ENCODE measurements at places on chromosomes 5 and 9. TPM values are rescaled to one million over a fixed set of nuclear protein-coding genes. Genes with fewer than 3 reads are reported as not detected.

DNA sequence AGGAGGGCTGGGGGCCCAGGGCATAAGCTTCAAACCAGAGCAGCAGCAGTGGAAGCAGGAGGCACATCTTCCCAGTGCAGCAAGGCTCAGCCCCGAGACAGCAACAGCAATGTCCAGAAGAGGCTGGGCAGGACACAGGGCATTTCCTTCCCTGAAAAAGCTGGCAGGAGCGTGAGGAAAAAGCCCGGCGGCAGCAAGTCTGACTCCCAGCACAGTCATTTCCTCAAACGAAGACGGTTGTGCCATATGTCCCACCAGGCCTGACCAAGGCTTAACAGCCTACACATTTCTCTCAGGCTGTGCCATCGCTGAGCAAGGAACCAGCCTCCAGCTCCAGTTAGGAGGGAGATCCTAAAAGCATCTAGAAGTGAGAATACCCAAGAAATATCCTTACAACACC is 74.5 kb downstream of the APTX start:
- H3K27ac ChIP-seq: no peak overlapping the region
- no peaks in the 10 kb centered on the region for H3K27me3 ChIP-seq
- H3K4me1 ChIP-seq: no peaks in the 10 kb centered on the region
- H3K36me3 ChIP-seq: no peaks in the 10 kb centered on the region

DNA sequence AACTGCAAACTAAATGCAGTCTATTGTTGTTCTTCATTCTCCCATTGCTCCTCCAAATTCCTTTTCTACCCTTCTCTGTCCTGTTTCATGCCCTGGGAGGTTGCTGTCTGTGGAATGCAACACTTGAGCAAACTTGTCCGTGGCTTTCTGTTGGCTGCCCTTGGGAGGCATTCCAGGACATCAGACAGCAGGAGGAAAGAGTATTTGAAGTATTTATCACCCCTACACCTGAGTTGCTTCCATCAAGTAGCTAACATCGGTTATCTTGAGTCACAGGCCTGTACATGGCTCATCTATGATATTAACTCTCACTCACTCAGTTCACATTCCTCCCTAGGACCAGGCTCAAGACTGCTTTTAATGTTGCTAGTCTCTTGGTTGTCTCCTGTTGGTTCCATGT is 803.4 kb upstream of the CDH6 start:
- no peak overlapping the region for H3K4me3 ChIP-seq
- H3K27ac ChIP-seq: no peak overlapping the region
- H3K27me3 ChIP-seq: no peaks in the 10 kb centered on the region
- H3K4me1 ChIP-seq: no peaks in the 10 kb centered on the region

GRCh38 chr5:67156976-67157583 is 39.5 kb downstream of the CD180 start:
- H3K4me3 ChIP-seq: no peak overlapping the region
- H3K27me3 ChIP-seq: no peaks in the 10 kb centered on the region
- H3K4me1 ChIP-seq: peaks cover 30% of the 10 kb centered on the region
- H3K27ac ChIP-seq: peak overlapping the region; percentile 12

DNA sequence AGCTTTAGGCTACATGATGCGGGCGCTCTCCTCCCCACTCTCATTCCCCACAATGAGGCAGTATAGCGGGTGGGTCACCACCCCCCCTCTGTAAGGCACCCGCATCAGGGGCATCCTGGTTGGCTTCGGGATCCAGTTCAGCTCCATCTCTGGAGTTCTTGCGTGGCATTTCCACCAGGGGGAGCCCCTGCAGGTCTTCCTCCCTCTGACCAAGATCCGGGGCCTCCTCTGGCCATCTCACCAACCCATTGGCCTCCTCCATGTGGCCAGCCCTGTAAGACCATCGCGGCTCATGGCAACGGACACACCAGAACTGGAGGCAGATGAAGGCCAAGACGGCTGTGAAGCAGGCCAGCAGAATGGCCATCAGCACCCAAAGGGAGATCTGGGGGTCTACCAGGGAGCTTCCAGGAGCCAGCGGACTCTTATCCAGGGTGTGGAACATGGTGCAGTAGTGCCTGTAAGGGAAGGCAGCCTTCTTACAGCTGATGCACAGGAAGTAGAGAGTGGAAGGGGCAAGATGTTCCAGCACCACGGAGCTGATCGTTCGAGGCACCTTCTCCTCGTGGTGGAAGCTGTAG is 77.0 kb downstream of the CYFIP2 start:
- peaks cover 10% of the 10 kb centered on the region for H3K36me3 ChIP-seq
- no peaks in the 10 kb centered on the region for H3K27me3 ChIP-seq
- DNase-seq: no peak
- H3K27ac ChIP-seq: no peak overlapping the region
- H3K4me1 ChIP-seq: peaks cover 11% of the 10 kb centered on the region

GRCh38 chr9:32351845-32352244 is 32.6 kb upstream of the ACO1 start:
- H3K36me3 ChIP-seq: no peaks in the 10 kb centered on the region
- no peak overlapping the region for H3K4me3 ChIP-seq
- no peak for DNase-seq
- H3K27me3 ChIP-seq: no peaks in the 10 kb centered on the region

- no peak for DNase-seq
- no peaks in the 10 kb centered on the region for H3K27me3 ChIP-seq
- H3K4me3 ChIP-seq: no peak overlapping the region
- H3K36me3 ChIP-seq: no peaks in the 10 kb centered on the region
- H3K27ac ChIP-seq: no peak overlapping the region
- H3K4me1 ChIP-seq: no peaks in the 10 kb centered on the region
Observed at GRCh38 chr9:117081641-117082317, 333.1 kb downstream of the ASTN2 start.

GRCh38 chr9:132730054-132731033 is 60.1 kb downstream of the GTF3C4 start:
- H3K36me3 ChIP-seq: no peaks in the 10 kb centered on the region
- peaks cover 36% of the 10 kb centered on the region for H3K27me3 ChIP-seq
- DNase-seq: no peak
- H3K4me3 ChIP-seq: no peak overlapping the region

DNA sequence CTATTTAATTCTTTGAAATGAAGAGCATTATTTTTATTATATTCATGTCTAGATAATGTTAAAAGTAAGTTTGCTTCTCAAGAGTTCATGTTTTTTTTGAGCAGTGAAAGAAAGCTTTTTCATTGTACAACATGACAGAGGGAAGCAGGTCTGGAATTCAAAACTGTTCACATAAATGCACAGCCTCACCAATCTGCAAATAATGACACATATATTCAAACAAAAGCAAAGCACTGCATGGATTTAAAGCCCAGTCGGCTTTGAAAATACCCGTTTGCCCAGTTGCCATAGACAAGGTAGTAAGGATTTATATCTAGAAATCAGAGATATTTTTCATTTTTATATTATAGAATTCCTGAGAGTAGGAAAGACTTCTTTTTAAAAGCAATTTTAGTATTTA is 201.8 kb downstream of the CD180 start:
- H3K27ac ChIP-seq: no peak overlapping the region
- H3K4me1 ChIP-seq: no peaks in the 10 kb centered on the region
- no peaks in the 10 kb centered on the region for H3K36me3 ChIP-seq
- no peaks in the 10 kb centered on the region for H3K27me3 ChIP-seq

- H3K27me3 ChIP-seq: no peaks in the 10 kb centered on the region
- peaks cover 25% of the 10 kb centered on the region for H3K4me1 ChIP-seq
- H3K36me3 ChIP-seq: no peaks in the 10 kb centered on the region
- peak overlapping the region; percentile 47 for H3K4me3 ChIP-seq
Observed at GRCh38 chr9:136741883-136742571, 713 bp downstream of the LCN10 start.

- H3K4me1 ChIP-seq: no peaks in the 10 kb centered on the region
- H3K36me3 ChIP-seq: no peaks in the 10 kb centered on the region
- H3K4me3 ChIP-seq: no peak overlapping the region
- H3K27ac ChIP-seq: no peak overlapping the region
- DNase-seq: no peak
Observed at GRCh38 chr5:107812570-107813141, 141.9 kb upstream of the EFNA5 start.

DNA sequence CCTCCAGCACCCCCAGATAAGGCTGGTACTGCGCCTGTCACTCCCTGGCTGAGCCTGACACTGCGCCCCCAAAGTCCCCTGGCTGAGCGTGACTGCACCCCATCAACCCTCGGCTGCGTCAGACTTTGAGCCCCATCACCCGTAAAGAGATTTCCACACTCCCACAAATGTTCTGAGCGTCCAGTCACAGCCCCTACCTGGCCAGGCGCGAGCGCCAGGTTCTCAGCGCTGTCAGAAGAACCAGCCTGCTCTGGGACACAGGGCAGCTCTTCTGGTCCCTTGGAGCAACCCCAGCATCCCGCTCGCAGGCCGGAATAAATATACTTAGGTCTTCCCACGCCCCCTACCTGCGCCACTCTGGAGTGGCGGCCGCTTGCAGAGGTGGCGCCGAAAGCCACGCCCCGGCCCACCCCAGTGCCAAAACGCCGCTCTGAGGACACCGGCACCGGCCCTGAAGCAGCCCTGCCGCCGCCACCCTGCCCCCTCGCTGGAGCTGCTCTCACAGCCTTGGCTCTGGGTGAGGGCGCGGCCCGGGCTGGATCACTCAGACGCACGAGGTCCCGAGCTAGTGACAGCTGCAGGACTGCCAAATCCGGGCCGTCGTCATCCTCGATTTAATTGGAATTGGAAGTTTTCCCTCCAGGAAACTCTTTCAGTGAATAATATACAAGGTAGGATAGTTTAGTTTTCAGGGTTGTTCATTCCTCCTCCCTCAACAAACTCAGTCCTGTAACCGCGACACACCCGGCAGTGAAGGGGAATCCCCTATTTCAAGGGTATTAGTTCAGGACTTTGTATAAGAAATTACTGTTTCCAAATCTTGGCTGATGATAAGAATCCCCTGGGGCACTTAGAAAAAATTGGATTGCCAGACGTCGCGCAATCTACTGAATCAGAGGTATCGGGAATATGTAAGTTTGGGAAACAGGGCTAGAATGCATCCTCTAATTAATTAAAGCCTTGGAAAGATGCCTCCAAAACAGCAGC is 1.2 kb upstream of the CEMIP2 start:
- H3K4me1 ChIP-seq: peaks cover 45% of the 10 kb centered on the region
- peak overlapping the region; percentile 87 for H3K27ac ChIP-seq
- peak overlapping the region; percentile 76 for H3K4me3 ChIP-seq
- no peaks in the 10 kb centered on the region for H3K27me3 ChIP-seq
- DNase-seq: peak; percentile 62

DNA sequence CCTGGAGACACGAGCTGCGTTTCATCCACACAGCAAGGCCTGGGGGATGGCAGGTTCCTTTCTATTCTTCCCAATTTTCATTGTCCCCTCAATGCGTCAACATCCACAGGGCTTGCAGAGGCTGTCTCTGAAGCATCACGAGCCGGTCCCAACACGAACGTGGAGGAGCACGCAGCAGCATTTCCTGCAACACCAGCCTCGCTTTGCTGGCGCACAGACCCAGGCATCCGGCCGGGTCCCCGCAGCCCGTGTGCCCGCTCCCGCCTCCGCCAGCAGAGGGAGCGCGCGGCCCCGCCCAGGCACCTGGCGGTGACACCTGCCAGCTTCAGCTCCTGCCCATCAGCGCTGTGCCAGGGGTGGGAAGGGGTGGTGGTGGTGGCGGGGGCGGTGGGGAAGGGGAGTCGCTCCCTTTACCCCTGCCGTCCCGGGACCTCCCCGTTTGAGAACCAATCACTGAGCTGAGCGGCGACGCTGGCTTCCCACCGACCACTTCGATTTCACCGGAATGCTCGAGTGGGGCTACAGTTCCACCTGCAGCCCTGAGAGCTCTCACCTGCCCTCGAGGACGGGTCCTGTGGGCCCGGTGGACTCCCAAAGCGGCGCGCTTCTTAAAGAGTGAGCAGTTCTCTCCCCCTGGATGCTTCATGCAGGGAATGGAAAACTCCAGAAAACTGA is 464.5 kb downstream of the ICE1 start:
- peaks cover 16% of the 10 kb centered on the region for H3K27me3 ChIP-seq
- no peak overlapping the region for H3K4me3 ChIP-seq
- no peak overlapping the region for H3K27ac ChIP-seq
- no peaks in the 10 kb centered on the region for H3K36me3 ChIP-seq
- H3K4me1 ChIP-seq: peaks cover 2% of the 10 kb centered on the region
- peak; percentile 18 for DNase-seq

GRCh38 chr5:175494264-175495183 is 16.2 kb downstream of the SFXN1 start:
- H3K4me1 ChIP-seq: peaks cover 3% of the 10 kb centered on the region
- H3K36me3 ChIP-seq: peaks cover 62% of the 10 kb centered on the region
- DNase-seq: no peak
- H3K4me3 ChIP-seq: no peak overlapping the region
- H3K27me3 ChIP-seq: no peaks in the 10 kb centered on the region
- no peak overlapping the region for H3K27ac ChIP-seq

- no peaks in the 10 kb centered on the region for H3K4me1 ChIP-seq
- no peaks in the 10 kb centered on the region for H3K27me3 ChIP-seq
- no peak overlapping the region for H3K4me3 ChIP-seq
- H3K36me3 ChIP-seq: no peaks in the 10 kb centered on the region
- no peak overlapping the region for H3K27ac ChIP-seq
Observed at GRCh38 chr5:164052536-164053093, 547.2 kb downstream of the MAT2B start.

SPATA31A3 gene
- total RNA-seq: not detected

SPIN1 gene
- total RNA-seq: 26.3 TPM

SOHLH1 gene
- total RNA-seq: not detected

CDC14B gene
- total RNA-seq: 7.2 TPM

EGR1 gene
- total RNA-seq: 8.0 TPM

Measured in T-cell (primary cell).